Stimulated activated CD8-positive, alpha-beta memory T cell treated with anti-CD3 and anti-CD28 coated beads, Interleukin-15, amount 100 ng/mL, for 4 hours (primary cell): ENCODE measurements at places on chromosomes 5 and 9.
A peak's percentile ranks its signal among the peaks of the same experiment; 100 is the strongest.

- no peak for DNase-seq
Measured at GRCh38 chr5:168756453-168757391, 177.6 kb upstream of the PANK3 start.

DNA sequence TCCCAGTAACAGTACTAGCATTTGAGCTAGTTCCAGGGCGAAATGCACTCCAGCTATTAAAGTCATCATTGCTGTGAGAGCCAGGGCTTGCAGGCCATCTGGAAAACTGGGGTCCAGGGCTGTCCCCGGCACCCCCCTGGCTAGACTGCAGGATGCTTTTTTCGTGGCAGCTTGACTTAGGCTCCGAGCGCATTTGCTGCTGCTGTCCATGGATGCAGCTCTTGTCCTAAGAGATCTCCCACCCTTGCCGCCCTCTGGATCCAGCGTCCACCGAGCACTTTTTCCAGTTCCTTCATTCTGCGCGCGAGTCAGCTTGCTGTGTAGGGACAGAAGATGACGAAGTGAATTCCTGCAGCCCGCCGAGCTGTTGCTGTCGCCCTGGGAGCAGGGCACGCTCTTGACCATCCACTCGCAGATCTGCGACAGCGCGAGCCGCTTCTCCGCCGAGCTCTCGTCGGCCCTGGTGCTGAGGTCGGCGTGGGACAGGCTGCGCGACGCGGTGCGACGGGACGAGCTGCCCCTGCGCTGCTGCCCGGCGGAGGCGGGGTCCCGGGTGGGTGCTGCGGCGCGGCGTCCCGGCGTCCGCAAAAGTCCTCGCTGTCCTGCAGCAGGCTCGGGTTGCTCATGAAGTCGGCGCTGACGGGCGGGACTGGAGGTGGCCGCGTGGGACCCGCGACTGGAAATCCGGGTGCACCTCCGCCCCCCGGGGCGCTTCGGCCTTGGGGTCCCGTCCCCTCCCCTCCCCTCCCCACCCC lies 30.7 kb downstream of the OR2V1 start:
- no peak for DNase-seq

DNA sequence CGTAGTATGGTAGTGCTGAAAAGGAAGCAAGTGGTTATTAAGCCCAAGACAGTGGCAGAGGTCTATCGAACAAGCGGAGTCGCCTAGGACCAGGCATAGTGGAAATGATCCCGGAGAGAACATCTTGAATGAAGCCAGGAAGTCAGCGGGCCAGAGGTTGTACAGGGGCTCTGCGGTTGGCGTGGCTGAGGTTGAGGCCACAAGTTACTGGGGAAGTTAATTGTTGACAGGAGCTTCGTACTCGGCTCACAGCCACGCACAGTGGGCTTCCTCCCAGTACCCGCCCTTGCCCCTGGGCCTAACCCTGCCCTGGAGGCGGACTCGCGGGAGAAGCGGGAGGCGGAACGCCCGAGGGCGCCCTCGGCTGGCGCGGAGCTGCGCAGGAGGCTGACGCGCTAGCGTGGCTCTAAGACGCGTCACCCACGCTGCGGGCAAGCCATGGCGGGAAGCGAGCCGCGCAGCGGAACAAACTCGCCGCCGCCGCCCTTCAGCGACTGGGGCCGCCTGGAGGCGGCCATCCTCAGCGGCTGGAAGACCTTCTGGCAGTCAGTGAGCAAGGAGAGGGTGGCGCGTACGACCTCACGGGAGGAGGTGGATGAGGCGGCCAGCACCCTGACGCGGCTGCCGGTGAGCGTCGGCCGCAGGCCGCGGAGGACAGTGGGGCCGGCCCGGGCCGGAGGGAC lies at the start of gene FBXO4:
FBXO4 (plus strand) TSS at position 410 of the 683 bp plus-strand sequence; CDS start at position 439, 29 bp downstream.
- DNase-seq = peak; percentile 72

DNA sequence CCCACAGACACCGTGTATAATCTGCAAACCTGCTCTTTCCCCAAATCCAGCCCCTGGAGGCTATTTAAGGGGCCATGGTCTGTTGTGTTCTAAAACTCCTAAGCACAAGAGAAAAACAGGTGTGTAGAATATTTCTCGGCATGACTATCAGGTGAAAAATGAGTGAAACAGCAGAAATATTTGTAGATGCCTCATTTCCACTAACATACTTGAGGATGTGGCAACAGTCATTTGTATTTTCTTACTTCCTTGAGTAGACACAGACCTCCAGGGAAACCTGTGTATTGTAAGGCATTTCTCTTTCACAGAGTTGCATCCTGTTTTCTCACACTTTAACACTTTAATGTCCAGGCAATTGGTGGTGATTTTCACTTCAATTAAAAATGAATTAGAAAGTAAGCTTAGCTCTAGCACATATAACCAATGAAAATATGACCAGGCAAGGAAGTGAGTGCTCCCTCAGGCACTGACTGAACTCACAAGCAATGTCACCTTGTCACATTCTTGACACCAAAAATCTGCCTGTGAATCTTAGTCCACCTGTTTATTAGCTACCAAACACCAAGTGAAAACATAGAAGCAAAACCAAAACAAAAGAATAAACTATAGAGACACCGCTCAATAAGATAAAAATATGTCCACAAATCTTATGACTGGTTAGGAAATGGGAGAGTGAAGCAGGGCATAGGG lies 64.4 kb downstream of the DIRAS2 start:
- DNase-seq = no peak

- no peak for DNase-seq
Measured at GRCh38 chr9:2469681-2470221, 151.8 kb upstream of the VLDLR start.

GRCh38 chr9:87793292-87793691 lies 67.4 kb downstream of the CTSL start:
- no peak for DNase-seq

GRCh38 chr9:129007035-129007765 lies 20.9 kb downstream of the SH3GLB2 start:
- no peak for DNase-seq

GRCh38 chr5:119322312-119322947 lies 33.4 kb upstream of the TNFAIP8 start:
- DNase-seq = no peak
